ENCODE measurements at places on chromosomes 1 and 21. TPM values are rescaled to one million over a fixed set of nuclear protein-coding genes. Genes with fewer than 3 reads are reported as not detected.

The EPHB2 gene
- 94.2 TPM for total RNA-seq

The PLPP3 gene
- total RNA-seq: 2.8 TPM

The CHI3L1 gene
- not detected for total RNA-seq

The AMY1B gene
- total RNA-seq: not detected

The OR2T35 gene
- not detected for total RNA-seq

The TDRD5 gene
- 0.03 TPM for total RNA-seq

The SERINC2 gene
- total RNA-seq: 3.2 TPM

The CD53 gene
- total RNA-seq: 0.46 TPM

The FDPS gene
- total RNA-seq: 219 TPM

The OR2T29 gene
- not detected for total RNA-seq

The PAPPA2 gene
- total RNA-seq: not detected

The KRTAP19-3 gene
- total RNA-seq: not detected

The LENEP gene
- not detected for total RNA-seq

The BACE2 gene
- 70.5 TPM for total RNA-seq

The BNIPL gene
- 0.60 TPM for total RNA-seq

The WRAP73 gene
- total RNA-seq: 17.4 TPM

The OR2M3 gene
- total RNA-seq: not detected

The SON gene
- total RNA-seq: 205 TPM

The CALML6 gene
- total RNA-seq: not detected

The MYOG gene
- total RNA-seq: not detected

The EDN2 gene
- total RNA-seq: not detected

The MEX3A gene
- 12.8 TPM for total RNA-seq

The SELP gene
- not detected for total RNA-seq

The DMBX1 gene
- total RNA-seq: 0.80 TPM

The VSIG8 gene
- not detected for total RNA-seq

The CHIA gene
- total RNA-seq: not detected

The ANKRD35 gene
- total RNA-seq: not detected

The LDLRAD2 gene
- total RNA-seq: not detected

The SLC35F3 gene
- 7.5 TPM for total RNA-seq

The SPATA21 gene
- not detected for total RNA-seq

The FCGR3A gene
- total RNA-seq: not detected

The RIPPLY3 gene
- total RNA-seq: not detected

The CD247 gene
- total RNA-seq: 0.63 TPM

The FAM167B gene
- total RNA-seq: not detected

The ATP1A4 gene
- not detected for total RNA-seq

The MCOLN2 gene
- 13.5 TPM for total RNA-seq

The WNT3A gene
- total RNA-seq: not detected

The PTPRF gene
- total RNA-seq: 21.4 TPM

The KCNA3 gene
- 0.12 TPM for total RNA-seq

The TMEM54 gene
- total RNA-seq: 27.7 TPM

The FCRL1 gene
- total RNA-seq: not detected

Data from Daoy (cell line).